ENCODE measurements at places on chromosomes 3 and 15.
A peak's percentile ranks its signal among the peaks of the same experiment; 100 is the strongest.

- peak; percentile 62 for DNase-seq
These were observed 37.9 kb downstream of the PPCDC start for GRCh38 chr15:75061272-75061671.

DNA sequence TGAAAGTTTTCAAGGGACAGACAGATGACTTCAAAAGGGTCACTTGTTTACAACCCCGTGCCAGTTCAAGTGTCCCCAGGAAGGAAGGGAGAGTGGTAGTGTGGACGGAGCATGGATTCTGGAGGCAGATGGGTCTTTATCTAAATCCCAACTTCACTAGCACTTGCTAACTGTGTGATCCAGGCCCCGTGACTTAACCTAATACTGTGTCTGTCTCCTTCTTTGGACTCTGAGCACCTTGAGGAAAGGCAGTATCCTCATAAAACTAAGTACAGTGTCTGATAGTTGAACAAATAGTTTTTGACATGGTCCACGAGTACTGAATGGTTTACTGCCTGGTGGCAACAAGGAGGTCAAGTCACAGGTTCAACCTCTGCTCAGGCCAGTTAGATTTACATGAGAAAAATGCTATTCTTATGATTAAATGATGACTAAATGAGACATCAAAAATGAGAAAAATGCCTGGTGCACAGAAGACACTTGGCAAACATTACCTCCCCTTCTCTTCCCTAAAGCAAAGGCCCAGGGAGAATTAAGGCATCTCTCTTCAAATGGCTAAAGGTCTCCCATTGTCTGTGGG lies 48.9 kb downstream of the ABCC5 start:
- no peak for DNase-seq

GRCh38 chr3:48678056-48678455 lies 7.7 kb downstream of the NCKIPSD start:
- DNase-seq: peak; percentile 37

GRCh38 chr3:66572938-66573710 lies 72.3 kb upstream of the LRIG1 start:
- peak; percentile 14 for DNase-seq

DNA sequence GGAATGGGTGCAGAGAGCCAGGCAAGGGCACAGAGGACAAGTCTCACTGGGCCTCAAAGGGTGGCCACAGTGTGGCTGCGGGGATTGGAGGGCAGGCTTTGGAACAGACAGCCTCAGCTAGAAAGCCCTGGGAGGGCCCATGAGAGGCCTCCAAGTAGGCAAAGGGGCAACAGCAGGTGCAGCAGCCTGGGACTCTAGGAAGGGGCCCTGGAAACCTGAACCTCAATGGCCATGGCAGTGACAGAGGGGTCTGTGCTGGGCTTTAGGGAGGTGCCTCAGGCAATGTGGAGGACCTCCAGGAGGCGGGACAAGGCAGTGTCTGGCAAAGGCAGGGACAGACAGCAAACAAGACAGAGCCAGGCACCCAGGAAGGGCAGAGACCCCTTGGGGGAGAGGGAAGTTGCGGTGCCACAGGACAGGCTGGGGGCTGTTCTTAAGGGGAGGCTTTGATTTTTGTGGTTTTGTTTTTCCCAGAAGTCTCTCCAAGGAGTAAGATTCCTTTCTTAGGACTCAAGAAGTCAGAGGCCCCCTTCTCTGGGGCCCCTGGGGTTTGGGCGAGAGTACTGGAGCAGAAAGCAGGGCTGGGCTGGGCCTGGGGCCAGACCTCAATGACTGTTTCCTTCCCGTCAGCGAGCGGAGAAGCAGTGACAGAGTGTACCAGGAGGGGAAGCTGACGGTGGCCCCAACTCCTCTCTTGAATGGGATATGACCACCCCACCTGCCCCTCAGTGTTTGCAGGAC lies 9.7 kb downstream of the STOML1 start:
- peak; percentile 82 for DNase-seq

GRCh38 chr3:138877226-138877625 lies 42.5 kb upstream of the PIK3CB start:
- no peak for DNase-seq

DNA sequence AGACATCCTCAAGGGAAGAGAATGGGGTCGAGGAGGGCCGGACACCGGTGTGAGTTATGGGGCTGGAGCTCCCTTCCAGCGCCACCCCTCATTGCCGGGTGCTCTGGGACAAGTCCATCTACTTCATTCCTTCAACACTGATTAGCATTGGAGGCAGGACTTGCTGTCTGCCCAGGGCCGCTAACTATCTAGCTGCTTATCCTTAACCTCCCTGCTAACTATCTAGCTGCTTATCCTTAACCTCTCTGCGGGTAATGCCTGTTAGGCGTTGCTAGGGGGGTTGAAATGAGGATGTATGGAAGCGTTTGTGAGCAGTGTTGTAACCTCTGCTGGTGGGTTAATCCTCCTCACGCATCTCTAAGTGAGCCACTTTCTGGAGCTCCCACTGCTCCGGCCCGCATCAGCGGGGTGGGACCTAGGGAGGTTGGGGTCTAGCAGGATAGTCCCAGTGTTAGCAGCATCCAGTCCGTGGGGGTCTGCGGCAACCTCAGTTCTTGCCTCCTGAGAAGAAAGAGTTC lies 10.9 kb upstream of the CHAC1 start:
- DNase-seq: no peak

- no peak for DNase-seq
These were observed 267.1 kb downstream of the RPLP1 start for GRCh38 chr15:69719527-69720240.

DNA sequence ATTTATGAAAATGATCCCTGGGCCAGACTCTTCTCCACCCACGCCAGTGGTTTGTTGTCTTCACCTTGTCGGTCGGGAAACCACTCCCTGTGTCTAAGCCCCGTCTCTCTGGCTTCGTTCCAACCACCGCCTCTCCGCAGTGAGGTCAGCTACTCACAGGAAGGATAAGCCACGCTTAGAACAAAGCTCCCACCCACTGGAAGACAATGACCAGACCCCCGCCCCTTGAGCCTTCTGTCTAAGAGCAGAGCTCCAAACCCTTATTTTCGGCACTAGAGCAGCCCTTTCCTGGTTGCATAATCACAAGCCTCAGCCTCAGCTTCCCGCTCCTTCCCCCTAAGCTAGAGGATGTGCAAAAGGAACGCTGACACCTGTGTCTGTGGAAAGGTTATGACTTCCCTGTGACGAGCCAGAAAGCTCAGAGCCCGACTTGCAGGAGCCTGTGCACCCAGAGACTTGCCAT lies 114.9 kb upstream of the MEF2A start:
- no peak for DNase-seq

- DNase-seq: peak; percentile 17
These were observed 38.6 kb downstream of the TAFA4 start for GRCh38 chr3:68893600-68894239.

DNA sequence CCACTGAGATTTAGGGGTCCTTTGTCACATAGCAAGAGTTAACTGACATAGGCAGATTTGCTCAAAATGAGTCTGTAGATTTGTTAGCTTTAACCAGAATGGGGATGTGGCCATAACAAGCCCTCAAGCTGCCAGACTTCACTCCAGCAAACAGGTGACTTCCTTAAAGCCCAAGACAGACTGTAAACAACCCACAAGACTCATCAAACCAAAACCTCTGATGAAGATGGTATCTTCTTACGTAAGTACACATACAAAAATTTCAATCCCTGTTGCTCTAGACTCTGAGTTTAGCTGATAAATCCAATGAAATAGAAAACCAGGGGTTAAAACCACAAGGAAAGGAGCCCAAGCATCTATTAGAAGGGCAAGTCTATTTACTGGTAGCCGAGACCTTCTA lies 18.2 kb upstream of the ZBTB20 start:
- no peak for DNase-seq

DNA sequence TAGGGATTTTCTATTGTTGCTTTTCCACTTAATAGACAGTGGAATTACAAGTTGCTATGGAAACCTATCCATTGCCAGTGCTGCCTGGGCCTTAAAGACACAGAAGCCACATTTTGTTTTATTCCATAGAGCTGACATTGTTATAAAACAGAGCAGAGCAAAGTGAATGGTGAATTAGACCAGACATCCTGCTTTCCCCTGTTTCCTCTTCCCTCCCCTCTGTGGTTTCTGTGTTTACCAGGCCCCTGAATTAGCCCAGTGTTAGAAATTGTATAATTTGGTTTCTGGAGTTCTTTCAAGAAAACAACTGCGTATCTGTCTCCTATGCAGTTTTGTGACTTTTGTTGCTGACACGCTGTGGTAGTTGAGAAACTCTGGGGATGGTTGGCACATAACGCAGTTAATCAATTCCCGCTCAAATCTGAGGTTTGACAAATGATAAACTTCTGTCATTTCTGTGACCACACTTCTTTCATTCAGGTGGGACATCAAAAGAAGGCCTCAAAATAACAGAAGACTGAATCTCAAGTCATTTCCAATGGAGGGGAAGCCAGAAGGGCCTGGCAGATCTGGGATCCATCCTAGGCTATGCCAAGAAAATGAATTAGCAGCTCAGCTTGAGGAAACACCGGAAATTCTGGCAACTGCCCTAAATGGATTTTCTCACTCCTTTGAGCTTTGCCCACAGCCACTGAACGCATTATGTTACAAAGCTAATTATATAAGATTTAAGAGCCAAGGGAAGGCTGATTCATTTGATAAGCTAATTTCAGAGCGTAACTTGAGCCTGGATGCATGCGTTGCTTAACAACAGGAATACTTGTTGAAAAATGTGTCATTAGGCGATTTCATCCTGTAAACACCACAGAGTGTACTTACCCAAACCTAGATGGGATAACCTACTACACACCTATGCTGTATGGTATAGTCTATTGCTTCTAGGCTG lies 46.9 kb downstream of the NR1D2 start:
- peak; percentile 34 for DNase-seq

DNA sequence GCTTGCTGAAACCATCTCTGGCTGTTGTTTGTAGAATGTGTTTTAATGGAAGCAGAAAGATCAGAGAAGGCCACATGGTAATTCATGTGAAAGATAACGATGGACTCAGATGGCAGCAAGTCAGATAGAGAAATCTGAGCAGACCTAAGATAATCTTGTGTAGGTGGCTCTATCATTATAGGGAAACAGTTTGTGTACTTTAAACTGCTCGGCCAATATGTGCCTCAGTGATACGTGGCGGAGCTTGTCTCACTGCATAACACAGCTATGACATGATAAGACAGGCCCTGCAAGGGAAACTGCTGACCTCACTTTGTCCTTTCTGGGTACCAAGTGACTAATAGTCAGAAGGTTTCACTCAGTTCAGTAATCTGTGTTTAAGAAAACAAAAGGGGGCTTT lies 51.0 kb downstream of the MME start:
- no peak for DNase-seq

DNA sequence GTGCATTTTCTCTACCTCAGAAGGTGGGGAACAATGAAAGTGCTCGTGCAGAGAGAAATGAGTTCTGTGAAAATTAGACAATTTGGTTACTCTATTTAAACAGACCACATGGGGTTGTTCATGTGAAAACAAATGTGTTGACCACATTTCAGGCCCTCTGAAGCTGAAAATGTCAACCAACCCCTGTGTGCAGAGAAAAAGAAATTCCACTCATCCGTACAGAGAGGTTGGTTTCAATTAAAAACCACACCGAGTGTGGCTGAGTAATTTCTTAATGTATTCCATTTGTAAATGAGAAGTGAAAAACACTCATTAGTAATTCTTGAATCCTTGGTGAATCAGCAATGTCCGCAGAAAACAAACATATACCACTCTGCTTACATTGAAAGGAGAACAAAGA lies 46.9 kb upstream of the SLC7A14 start:
- peak; percentile 26 for DNase-seq

- no peak for DNase-seq
These were observed 11.7 kb downstream of the RBM5 start for GRCh38 chr3:50100386-50100785.

DNA sequence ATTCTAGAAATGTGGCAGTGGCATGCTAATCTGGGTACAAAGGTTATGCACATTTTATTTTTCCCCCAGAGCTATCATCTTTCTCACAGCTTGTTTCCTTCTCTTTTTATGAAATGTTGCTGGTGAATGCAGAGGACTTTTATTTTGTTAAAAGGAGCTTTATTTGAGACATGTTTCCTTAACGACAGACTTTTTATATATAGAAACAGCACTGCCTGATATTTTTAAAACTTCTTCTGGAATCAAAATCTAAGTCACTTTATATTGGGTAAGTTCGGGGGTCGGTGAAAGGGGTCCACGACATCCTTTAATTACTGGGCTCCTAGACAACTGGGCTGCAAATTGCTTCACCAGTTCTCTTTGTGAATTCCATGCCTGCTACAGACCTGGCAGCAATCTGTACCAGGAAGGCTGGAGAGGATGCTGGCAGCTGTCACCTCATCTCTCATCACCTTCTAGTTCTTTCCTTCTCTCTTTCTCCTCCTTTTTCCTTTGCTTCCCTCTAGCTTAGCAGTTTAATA lies 464.7 kb downstream of the PDCD6IP start:
- no peak for DNase-seq

DNA sequence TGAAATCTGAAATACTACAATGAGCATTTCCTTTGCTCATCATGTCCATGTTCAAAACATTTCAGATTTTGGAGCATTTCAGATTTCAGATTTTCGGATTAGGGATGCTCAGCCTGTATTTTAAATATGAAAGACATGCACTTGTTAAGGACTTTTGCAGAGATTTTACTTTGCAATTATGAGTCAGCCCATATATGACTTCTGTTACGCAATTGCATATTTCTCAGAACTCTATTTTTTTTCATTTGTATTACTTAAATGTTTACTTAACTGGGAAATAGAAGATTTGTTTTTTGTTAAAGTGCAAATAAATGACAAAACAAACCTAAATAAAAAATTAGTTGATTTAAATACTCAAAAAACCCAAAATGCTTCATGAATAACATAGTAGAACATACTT lies 376.2 kb downstream of the ZBTB20 start:
- DNase-seq: no peak

DNA sequence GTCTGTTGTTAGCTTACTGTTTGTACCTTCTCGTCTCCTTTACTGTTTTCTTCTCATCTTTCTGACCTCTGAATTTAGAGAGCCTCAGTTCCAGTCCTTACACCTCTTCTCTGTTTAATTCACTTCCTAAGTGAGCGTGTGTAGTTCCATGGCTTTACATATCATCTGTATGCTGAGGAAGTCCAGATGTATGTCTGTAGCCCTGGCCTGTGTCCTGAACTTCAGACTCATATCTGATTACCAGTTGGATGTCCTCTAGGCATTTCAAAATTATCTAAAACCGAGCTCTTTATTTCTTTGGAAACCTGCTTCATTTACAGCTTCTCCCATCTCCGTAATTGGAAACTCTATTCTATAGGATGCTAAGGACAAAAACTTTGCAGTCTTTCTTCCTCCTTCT lies 75.8 kb downstream of the MAP2K5 start:
- no peak for DNase-seq

- DNase-seq: no peak
These were observed 490.3 kb downstream of the MECOM start for GRCh38 chr3:169173231-169173630.

DNA sequence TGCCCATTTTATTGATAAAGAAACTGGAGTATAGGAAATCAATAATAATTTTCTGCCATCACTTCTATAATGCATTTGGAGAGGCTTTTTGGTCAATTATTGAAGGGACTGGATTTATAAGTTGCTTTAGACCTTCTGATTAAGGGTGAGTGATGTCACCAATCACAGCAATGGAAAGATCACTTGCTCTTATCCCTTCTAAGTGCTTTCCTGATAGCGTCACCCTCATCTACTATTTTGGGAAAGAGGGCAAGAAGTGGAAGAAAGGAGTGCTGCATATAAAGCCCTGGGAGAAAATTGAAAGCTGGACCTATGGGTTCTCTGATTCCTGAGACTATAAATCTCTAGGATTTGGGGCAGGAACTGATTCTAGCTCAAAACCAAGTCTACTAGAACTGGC lies 771.3 kb downstream of the AGBL1 start:
- DNase-seq: no peak

GRCh38 chr15:62403164-62403809 lies 238.2 kb upstream of the C2CD4B start:
- peak; percentile 82 for DNase-seq
